ENCODE measurements at places on chromosomes 6 and 20.

- no peak for DNase-seq
Observed at GRCh38 chr6:156280065-156280464, 497.1 kb upstream of the ARID1B start.

GRCh38 chr6:79705456-79705995 lies 74.4 kb downstream of the SH3BGRL2 start:
- DNase-seq, result no peak

GRCh38 chr6:116101790-116102189 lies 1.1 kb downstream of the NT5DC1 start:
- DNase-seq, result no peak

- no peak for DNase-seq
Observed at GRCh38 chr20:62548471-62548870, 72.7 kb upstream of the GATA5 start.

- no peak for DNase-seq
Observed at GRCh38 chr20:62252342-62252966, 14.1 kb downstream of the OSBPL2 start.

All from dorsolateral prefrontal cortex (tissue), 122 donors.